ENCODE measurements at places on chromosomes 16 and 17.

GRCh38 chr17:12230481-12231354 lies 210.0 kb downstream of the MAP2K4 start:
- DNase-seq = no peak

GRCh38 chr16:26161461-26162180 lies 469.9 kb downstream of the HS3ST4 start:
- no peak for DNase-seq

- DNase-seq = no peak
Measured at GRCh38 chr16:76835779-76836300, 355.1 kb upstream of the MON1B start.

- no peak for DNase-seq
Measured at GRCh38 chr16:11562411-11562810, 24.3 kb downstream of the LITAF start.

DNA sequence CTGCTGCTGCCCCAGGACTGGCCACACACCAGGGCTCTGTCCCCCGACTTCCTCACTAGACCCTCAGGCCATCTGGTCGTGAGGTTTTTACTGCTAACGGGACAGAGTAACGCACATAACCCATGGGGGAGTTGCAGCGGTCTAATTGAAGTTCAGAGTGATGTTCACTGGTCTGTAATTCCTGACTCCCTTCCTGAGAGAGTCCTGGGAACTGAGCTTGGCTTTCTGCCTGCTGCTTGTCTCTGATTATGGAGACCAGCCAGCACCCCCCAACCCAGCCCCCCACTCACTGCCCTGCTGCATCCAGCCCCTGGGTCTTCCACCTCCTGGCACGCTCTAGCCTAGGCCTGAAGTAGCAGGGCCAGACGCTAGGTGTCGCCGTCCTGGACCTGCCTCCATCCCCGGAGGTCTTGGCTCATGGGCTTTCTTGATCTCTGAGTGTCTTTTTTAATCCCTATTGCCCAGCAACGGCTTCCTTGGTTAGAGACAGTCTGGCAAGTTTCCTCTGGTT lies 192.9 kb downstream of the CCDC182 start:
- DNase-seq = peak; percentile 49

DNA sequence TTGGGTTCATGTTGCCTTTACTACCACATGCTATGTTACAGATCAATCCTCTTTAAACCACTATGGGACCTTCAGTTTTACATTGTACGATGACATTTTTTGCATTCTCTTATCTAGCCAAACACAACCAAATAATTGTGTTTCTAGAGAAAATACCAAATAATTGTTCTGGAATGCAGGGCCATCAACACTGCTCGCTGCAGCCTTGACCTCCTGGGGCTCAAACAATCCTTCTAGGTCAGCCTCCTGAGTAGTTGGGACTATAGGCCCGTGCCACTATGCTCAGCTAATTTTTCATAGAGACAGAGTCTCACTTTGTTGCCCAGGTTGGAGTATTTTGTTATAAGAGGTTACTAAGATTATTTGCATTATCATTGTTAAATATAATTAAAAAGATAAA lies 237.5 kb upstream of the PMFBP1 start:
- DNase-seq = no peak

GRCh38 chr17:18856570-18856915 lies 1.4 kb upstream of the PRPSAP2 start:
- no peak for DNase-seq

DNA sequence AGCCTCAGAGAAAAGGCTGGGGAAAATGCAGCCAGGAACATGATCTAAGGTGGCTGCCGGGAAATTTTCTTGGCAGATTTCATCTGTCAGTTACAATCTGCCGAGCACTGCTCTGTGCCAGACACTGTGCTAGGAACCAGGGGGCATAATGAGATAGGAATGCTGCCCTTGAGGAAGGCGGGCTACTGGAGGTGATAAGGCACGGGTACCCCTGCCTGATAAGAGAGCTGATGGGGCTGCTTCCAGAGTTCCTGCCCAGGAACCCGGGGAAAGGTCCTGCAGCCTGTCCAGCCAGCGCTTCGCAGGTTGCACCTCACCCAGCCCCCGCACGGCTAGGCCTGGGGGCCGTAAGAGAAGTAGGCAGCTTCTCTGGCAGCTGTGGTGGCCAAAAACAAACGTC lies 3.1 kb downstream of the SCNN1G start:
- DNase-seq = no peak

DNA sequence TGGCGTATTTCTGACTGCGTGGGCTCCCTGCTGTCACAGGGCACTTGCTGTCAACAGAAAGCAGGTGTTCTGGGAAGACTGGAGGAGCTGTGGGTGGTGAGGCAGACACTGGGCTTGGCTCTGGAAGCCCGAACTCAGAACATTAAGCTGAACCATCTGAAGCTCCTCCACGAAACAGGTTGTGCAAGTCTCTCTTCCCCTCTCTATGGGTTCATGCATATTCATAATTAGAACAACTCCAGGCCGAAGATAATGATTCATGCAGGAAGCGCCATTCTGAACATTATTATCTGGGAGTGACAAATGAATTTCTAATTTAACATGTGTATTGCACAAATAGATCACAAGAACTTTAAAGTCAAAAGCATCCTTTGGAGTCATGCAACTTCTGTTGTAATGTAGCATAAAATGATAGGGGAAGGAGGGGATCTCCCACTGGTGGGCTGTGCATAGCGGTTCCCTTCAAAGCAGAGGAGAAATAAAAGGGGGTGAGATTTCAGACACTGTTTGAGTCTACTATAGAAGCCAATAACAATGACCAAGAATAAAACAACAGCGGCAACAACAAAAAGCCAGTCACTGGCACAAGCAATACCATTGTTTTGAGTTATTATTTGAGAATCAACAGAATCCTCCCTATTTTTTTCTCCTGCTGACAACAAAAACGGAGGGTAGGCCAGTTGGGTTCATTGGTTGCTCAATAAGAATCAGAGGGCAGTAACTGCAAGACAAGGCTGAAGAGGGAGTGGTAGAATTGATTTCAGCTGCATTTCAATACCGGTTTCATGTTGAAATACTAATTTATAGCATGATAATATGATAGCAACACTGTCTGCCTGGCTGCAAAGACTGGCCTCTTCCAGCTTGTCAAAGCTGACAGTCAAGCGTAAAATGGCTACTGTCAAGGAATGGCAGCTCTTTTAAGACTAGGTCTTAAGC lies 407.3 kb downstream of the XYLT1 start:
- no peak for DNase-seq
